ENCODE measurements at places on chromosomes 2 and 18.

GRCh38 chr2:120498576-120499394 lies 152.8 kb downstream of the INHBB start:
- DNase-seq, result no peak

GRCh38 chr2:58950795-58951462 lies 709.8 kb upstream of the FANCL start:
- no peak for DNase-seq

- no peak for DNase-seq
Measured at GRCh38 chr2:110777531-110778311, 45.3 kb downstream of the ACOXL start.

DNA sequence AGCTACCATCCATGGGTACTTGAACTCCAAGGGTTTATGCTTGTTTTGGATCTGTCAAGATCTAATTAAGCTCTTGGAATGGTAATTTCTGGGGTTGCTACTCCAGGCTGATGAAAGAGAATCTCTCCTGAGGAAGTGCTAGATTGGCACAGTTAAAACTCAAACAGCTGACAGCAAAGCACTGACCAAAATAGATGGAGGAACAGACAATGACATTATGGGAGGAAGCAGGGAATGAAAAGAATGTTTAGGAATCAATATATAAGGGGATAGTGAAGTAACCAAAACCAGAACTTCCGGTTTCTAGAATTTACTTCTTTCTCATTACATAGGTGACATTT lies 6.3 kb downstream of the THUMPD2 start:
- DNase-seq, result no peak

DNA sequence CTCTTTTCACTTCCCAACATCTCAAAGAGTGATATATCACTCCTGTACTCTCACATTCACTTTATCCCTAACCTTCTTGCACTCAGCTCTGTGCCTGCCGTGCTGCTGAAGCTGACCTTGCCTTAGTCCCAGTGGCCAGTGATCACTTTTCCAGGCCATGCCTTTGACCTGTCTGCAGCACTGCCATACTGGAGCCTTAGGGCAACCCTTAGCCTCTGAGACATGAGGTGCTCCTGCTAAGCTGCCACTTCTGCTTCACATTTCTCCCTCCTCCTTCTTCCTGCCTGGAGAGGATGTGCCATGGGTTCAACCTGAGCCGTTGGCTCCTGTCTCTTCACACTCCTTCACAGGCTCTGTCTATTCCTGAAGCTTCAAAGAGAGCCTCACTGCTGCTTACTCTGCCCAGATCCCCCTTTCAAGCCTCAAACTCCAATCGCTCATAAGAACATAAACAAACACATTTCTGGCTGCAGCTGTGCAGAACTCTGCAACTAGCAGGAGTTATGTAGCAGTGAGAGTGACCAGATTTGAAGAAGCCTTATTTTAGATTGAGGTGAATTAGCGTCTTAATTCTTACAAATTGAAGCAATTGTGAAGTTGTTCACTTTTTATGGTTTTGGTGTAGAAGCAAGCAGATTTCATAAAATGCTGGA lies 716.2 kb upstream of the FANCL start:
- DNase-seq, result no peak

DNA sequence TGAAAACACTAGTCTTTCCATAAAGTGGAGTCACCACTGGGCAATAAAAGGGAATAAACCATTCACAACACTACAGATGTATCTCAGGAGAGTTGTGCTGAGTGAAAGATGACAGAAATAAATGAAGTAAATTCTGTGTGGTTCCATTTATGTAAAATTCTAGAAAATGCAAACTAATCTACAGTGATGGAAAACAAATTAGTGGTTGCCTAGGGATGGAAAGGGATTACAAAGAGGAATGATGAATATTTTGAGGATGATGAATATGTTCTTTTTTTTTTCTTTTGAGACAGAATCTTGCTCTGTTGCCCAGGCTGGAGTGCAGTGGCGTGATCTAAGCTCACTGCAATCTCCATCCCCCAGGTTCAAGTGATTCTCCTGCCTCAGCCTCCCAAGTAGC lies 123.0 kb downstream of the MAPK4 start:
- DNase-seq, result no peak

DNA sequence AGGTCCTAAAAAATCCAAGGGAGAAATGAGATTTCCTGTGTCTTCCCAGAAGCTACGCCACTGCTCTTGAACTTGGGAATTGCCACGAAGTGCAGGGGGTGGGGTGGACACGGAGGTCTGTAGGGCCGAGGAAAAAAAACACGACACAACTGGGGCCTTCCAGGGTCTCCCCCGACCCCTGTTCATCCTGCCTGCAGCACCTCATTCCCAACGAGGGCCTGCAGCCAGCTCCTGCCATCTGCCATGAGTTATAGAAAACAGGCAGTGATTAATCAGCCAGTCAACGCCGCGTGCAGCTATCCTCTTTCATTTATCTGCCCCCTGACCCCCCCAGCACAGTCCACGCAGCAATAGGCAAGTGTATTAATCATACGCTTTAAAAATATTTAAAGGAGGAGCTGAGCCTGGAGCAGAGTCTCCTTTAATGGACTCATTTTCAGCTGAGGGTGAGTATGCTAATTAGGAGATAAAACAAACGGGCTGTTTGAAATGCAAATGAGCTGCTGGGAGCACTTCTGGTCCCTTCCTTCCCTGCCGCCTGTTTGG lies 209.9 kb downstream of the TFCP2L1 start:
- no peak for DNase-seq

- peak; percentile 61 for DNase-seq
Measured at GRCh38 chr2:131104487-131105155, 515 bp upstream of the PLEKHB2 start.

DNA sequence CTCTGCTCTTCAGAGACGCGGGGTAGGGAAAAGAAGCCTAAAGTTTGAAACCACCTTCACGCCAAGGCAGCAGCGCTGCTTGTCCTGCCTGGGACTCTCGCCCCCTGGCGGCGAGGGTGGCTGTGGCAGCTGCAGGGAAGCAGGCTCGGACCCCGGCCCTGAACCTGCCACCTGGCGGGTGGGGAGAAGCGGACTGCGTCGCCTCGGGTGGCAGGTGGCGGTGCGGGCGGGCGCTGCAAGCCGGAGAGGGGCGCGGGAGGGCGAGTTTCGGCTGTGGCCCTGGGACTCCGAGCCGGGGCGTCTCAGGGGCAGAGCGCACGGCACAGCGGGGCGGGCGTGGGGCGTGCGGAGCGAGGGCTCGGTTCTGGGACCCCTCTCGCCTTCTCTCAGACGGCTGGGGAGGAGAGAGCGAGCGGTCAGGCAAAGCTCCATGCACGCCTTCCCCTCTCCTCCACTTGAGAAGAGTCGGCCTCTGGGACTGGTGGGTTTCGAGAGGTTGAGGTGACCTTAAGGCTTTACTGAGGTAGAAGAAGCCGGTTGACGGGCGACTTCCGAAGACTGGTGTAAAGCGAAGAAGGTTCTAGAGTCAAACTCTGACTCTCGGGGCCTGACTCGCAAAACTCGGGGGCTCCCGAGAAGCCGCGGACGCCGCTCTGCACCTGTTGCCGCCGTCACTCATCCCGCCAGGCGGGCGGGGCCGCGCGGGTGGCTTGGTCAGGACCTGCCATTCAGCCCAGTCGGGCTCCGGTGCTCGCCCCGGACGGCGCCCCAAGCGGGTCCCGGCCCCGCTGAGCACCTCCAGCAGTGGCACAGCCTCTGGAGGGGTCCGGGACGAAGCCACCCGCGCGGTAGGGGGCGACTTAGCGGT lies 1.1 kb upstream of the BOLL start:
- peak; percentile 12 for DNase-seq

DNA sequence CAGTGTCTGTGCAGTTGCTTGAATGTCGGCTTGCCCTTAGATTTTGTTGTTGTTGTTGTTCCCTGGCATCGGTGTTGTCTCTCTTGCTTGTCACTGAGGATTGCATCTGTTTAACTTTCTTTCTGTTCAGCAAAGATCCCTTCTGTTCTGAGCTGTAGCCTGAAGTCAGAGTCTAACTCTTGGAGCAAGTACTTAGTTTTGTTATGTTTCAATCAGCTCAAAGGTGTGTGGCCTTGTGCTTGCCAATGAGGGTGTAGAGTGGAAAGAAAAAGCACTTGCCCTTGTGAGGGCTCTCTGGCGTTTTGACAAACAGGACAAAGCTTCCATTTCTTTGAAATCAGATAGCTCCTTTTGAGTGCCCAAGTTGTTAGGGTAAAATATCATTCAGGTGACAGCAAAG lies 757.1 kb upstream of the CDH7 start:
- no peak for DNase-seq

DNA sequence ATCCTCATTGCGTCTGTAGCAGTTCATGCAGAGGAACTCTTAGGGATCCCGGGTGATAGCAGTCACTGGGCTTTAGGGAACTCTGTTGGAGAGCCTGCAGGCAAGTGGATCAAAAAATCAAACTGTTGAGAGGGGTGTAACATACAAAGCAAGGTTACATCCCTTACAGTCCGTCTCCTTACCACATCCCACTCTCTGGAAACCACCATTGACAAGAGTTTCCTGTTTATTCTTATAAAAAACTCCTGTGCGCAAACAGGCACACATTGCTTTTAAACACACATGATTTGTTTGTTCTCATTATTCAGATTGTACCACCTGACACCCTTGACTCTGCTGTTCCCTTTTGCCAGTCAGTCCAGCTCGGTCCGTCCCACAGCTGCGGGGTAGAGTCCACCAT lies 137.7 kb downstream of the LTBP1 start:
- DNase-seq, result no peak

DNA sequence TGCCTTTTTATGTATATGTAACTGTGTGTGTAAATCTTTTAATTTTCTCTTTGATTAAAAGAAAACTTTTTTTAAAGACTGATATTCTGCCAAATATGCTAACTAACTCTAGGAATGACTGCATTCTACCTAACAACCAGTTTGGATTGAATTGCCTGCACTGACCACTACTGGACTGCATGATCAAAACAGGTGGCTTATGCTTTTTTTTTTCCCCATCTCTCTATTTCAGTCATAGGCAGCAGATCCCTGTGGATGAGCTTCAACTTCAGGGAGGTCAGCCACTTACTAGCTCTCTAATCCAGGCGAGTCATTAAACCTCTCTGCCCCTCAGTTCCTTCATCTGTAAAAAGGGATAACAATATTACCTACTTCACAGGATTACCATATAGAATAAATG lies 138.6 kb upstream of the SERTAD2 start:
- no peak for DNase-seq

DNA sequence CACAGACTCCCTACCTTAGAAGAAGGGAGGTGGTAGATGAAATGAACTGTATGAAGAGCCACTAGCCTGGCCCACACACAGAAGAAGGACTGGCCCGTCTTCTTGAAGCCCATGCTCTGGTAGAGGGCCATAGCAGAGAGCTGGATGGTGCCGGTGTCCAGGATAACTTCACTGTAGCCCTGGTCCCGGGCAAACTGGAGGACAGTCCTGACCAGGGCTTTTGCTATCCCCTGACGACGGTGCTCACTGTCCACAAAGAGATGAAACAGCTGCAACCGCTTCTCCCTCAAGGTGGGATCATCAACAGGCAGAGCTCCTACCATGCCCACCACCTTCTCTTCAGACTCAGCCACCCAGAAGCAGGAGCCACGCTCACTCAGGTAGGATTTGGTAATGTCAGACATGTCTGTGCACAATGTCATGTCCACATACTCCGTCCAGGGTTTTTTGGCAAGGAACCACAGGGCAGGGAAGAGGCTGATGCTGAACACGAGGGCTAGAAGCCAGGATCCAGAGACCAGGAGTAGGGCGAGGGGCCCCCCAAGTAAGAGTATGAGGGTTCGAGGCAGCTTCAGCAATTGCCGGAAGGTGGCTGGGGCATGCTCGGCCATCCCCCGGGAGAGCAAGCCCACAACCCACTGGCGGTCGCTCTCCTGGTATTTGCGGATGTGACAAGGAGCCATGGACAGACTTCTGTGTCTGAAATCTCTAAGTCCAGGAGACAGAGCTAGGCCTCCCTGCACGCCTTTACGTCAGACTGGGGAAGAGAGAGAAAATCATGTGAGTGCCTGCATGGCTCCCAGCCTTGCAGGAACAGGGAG lies 1.1 kb downstream of the NAT8 start:
- DNase-seq, result no peak

DNA sequence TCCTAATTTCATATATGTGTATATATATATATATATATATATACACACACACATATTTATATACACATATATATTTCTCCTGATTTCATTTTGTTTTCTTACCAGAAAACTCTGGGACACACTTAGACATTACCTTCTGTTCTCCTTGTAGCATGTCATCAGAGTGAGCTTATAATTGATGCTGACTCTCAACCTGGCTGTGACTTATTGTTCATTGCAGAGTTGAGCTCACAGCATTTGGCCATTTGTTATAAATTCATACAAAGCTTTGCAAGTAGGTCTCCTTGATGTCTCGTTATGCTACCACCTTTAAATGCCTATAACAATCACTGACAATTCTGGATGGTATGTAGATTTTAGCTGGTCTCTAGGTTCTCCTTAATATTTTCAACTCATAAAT lies 314.8 kb downstream of the LRRTM4 start:
- no peak for DNase-seq

DNA sequence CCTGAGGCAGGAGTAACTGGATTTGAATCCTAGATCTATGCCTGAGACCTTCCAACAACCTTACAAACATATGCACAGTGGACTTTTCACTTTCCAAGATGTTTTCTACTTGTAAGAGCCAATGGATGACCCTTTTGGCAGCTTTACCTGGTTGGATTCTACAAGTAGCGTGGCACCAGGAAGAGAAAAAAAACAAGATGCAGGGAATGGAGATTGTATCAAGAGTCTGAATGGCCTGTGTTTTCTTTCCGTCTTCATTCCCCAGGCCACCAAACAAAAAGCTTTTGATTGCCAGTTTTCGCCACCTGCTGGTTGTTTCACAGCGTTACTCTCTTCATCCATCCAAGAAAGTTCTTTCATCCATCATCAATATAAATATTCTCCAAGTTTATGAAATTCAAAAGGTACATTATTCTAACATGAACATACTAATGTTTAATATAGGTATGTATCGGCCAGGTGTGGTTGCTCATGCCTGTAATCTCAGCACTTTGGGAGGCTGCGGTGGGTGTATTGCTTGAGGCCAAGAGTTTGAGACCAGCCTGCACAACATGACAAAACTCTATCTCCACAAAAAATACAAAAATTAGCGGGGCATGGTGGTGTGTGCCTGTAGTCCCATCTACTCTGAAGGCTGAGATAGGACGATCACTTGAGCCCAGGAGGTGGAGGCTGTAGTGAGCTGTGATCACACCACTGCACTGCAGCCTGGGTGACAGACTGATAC lies 3.5 kb upstream of the BCL2 start:
- DNase-seq, result peak; percentile 70

- DNase-seq, result no peak
Measured at GRCh38 chr18:48853588-48853987, 97.2 kb downstream of the SMAD7 start.

DNA sequence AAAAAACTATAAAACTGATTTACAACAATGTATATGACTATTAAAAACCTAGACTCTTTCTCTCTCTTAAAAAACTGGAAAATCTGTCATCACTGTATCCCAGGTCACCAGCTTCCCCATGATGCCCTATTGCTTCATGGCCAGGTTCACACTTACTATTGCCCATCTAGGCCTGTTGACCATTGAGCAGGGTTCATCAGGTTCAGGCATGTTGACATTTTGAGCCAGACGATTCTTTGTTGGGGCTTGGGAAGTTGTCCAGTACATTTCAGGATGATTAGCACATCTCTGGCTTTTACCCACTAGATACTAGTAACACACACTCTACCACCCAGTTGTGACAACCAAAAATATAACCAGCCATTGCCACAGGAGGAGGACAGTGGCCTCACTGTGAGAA lies 26.9 kb upstream of the RAB27B start:
- no peak for DNase-seq
